ENCODE measurements at places on chromosomes 1 and 21.

- no peak for DNase-seq
Measured at GRCh38 chr1:193568512-193568911, 382.1 kb upstream of the B3GALT2 start.

DNA sequence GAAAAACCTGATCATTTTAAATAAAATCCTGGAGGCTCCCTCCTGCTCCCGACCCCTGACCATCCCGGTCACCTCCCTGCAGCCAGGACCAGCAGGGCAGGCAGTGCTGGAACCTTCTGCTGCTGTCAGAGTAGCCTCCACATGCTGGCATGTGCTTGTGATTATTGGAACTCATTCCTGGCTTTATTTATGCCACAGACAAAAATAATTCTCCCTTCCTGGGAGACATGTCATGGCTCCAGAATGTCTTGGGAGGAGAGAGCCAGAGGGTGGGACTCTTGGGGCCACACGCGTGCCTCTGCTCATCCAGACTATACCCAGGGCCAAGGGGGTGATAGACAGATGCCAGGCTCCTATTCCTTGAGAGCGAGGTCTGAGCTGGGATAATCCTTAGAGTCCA lies 183.6 kb upstream of the RAB4A start:
- DNase-seq: no peak

- DNase-seq: no peak
Measured at GRCh38 chr1:107225706-107226105, 84.9 kb downstream of the NTNG1 start.

- no peak for DNase-seq
Measured at GRCh38 chr1:231480008-231480407, 48.5 kb upstream of the TSNAX start.

GRCh38 chr1:93811326-93812065 lies 67.5 kb downstream of the DNTTIP2 start:
- no peak for DNase-seq

GRCh38 chr1:107529511-107530149 lies 388.8 kb downstream of the NTNG1 start:
- DNase-seq: no peak

- peak; percentile 81 for DNase-seq
Measured at GRCh38 chr1:206634365-206635079, 814 bp upstream of the DYRK3 start.

DNA sequence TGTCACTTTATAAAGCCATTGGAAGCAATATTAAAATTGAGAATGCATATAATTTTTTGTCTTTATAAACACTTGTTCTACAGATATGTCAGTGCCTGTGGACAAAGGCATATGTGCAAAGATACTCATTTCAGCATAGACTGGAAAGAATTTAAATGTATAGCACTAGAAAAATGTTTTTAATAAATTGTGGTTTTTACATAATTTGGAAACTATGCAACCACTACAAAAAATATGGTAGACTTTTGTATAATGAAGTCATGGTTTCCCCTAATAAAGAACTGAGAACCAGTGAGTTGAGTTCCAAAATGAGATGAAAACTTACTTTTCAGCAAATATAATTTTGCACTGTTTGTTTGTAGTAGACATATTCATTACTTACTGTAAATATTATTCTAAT lies 48.5 kb downstream of the BRINP3 start:
- DNase-seq: no peak

DNA sequence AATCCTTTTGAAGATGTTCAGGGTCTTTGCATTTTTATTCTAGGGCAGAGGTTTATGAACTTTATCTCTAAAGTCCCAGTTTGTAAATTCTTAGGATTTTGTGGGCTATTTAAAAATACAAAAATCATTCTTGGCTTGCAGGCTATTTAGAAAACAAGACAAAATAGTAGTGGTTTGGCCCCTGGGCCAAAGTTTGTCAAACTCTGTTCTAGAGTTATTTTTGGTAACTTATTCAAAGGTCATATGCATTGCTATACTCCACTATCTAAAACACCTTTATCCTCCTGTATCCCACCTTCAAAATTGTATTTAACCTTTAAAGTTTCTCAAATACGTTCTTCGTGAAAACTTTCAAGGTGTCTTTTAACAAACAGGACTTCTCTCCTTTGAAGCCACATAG lies 75.5 kb upstream of the LRRC53 start:
- no peak for DNase-seq

GRCh38 chr1:86419277-86419903 lies 4.6 kb upstream of the CLCA2 start:
- no peak for DNase-seq

- DNase-seq: no peak
Measured at GRCh38 chr1:67689267-67690017, 4.4 kb downstream of the GADD45A start.

GRCh38 chr1:54854381-54855020 lies 32.5 kb downstream of the DHCR24 start:
- DNase-seq: no peak

DNA sequence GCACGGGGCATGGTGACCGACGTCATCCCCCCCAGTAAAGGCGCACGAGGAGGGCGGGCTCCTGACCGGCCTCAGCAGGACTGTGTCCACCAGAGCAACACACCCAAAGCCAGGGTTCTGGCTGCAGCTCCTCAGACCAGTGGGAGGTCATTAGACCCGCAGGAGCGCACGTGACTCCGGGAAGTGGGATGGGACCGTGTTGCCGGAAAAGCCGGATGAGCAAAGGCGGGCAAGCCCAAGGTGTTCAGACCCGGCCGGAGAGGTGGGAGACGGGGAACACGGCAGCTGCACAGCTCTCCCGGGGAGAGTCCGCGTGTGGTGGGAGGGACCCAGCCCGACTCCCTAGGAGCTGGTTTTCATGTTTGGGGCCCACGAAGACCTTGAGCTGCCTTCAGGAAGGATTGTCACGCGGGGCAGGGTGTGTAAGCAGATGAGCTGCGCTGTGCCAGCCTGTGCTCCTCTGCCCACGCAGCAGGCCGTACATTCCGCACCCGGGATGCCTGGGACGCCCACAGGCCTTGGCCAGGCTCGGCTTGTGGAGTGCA lies 20.6 kb upstream of the TRAPPC10 start:
- DNase-seq: no peak

- DNase-seq: no peak
Measured at GRCh38 chr1:43509740-43510375, 20.8 kb upstream of the PTPRF start.

DNA sequence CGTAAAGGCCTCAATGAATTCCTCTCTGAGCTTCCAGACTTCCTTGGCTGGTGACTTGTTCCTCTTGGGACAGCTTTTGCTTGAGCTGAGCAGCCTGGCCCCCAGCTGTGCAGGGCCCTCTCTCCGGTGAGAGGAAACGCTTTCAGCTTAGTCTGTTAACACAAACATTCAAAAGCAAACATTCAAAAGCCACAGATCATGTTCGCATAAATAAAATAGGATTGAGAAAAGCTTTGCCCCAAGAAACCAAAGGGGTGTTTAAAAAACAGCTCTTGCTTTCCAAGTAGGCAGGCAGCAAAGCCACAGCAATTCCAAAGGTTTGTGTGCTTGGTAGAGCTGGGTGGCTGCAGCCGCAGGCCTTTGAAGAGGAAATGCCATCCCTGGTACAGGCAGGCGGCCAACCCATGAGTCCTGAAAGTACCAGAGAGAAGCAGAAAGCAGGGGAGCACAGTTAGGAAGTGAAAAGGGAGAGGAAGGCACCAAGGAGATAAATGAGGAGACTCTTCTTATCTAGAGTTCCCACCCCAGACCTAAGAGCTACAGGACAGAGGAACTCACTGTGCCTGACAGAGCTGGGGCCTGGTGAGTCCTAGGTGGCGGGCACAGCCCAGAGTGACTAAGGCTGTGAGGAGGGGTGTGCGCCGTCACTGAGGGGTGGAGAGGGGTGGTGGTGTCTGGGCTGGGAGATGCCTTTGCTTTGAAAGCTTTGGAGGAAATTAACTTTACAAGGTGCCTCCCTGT lies 48.4 kb downstream of the CCN1 start:
- DNase-seq: no peak

DNA sequence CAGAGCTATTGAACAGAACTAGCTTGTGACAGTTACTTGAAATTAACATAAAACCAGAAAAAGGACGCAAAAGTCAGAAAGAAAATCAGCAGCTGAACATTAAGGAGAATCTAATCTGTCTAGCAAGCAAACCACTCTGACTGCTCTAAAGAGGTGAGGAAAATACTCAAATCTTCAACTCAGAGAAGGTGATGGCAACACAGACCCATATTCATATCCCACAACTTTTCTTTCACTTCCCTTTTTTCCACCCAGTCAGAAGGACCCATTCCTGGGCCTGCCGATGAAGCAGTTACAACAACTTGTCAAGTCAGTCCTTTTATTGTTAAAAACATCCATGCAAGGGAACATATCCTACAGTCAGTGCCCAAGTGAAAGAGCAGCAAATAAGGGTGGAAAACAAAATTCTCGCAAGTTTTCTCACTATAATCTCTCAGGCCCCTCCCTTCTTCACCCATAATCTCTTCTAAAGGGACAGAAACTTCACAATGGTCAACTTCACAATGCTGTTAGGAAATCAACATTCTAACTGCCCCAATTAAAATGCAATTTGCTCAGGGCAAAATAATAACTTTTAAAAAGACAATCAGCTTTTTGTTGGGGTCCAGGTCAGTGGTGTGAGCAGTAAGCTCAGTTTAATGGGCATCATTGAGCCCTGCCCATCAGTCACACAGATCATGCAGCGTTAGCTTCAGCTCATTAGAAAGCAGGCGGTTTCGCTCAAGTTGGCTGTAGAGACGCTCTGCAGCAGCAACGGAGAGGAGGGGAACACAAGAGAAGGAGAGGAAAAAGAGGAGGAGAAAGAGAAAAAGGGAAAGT lies 3.6 kb upstream of the NUP210L start:
- DNase-seq: no peak

DNA sequence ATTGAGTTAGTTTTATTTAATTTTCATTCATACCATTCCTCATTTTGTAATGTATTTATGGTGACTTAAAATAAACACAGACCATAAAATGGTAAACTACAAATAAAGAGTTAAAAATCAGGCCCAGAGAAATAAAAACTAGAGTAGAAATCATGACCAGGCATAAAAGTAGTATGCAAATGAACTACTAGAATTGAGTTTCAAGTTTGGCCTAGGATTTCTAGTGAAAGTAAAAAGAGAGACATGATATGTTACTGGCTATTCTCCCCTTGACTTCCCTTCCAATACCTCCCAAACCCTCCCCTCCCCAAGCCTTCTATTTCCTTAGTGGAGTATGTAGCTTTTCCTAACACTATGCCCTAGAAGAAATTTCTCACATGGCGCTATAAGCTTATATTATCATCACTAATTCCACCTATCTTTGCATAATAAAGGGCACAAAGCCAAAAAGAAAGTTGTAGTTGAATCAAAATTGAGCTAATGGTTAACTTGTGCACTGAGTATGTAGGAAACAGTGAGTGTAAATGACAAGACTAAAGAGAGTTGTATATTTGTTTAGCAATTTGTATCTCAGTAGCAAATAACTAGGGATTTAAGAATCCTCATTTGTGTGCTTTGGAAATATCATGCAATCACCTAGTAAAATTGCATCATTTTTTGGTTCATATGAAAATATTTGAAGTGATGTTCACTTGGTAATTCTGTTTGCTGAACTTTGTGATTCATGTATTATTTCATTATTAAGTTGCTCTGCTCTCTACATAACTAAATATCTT lies 29.7 kb upstream of the CDC14A start:
- DNase-seq: no peak

DNA sequence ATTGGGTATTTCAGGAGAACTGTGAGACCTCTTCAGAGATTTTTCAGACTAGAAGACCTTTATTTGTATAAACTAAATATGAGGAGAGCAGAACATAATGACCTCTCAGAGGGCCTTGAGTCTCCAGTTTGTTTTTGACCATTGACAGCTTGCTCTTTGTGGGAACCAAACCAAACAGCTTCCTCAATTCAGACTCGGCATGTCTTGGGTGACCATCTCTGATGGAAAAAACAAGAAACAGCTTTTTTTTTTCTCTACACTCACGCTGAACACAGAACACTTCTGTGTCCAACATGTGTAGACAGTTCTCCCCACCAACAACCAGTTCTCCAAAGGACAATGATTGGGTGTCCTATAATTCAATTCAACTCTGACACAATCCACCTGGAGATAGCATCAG lies 11.5 kb downstream of the ATP1A4 start:
- no peak for DNase-seq

DNA sequence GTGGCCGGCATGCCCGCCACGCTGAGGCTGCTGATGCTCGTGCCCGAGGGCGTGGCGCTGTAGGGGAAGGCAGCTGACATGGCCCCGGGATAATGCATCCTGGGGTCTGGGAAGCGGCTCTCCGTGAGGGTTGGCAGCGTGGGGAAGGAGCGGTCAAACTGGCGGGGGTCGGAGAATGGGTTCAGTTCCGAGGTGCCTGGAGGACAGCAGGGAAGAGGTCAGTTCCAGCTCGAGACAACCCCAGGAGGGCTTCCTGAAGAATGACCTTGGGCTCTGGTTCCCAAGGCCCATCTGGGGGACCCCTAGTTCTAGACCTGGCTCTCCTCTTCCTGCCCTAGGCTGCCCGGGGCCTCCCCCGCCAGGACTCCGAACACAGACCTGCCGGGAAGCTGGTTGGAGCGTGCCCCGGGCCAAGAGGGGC lies 27.6 kb downstream of the RUNX3 start:
- DNase-seq: no peak

GRCh38 chr1:19765623-19766022 lies 34.1 kb downstream of the TMCO4 start:
- no peak for DNase-seq

DNA sequence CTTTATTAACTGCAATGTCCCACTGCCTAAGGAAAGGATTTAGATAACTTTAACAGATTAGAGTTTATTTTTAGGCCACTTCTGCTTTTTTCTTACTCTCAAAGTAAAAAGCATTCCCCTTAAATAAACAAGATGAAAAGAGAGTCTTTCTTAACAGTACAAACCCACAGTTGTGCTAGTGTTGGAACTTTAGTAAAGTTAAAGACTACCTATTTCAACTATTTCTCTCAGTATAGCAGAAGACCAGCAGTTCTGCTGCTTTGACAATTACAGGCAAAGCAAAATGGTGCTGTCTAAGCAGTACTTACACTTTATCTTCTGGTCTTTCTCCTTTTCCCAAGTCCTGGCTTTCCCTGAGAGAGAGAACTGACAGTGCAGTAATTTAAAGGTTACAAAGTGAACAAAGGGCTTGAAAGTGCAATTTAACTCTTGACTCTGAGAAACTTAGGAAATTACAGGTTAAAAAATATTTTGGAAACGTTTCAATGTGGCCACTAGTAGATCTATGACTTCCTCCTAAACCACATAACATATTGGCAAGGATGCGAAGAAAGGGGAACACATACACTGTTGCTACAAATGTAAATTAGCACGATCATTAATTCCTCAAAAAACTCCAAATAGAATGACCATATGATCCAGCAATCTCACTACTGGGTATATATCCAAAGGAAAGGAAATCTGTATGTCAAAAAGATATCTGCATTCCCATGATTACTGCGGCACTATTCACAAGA lies 135.4 kb upstream of the POGK start:
- no peak for DNase-seq

- DNase-seq: no peak
Measured at GRCh38 chr1:225824533-225824941, 14.6 kb downstream of the EPHX1 start.

- DNase-seq: no peak
Measured at GRCh38 chr1:40978886-40979240, 633 bp upstream of the CTPS1 start.

- DNase-seq: no peak
Measured at GRCh38 chr1:155608888-155609225, 1.2 kb upstream of the MSTO1 start.
